Stimulated activated CD4-positive, alpha-beta T cell treated with anti-CD3 and anti-CD28 coated beads, Interleukin-12 subunit alpha, Interleukin-12 subunit beta, amount 100 ng/mL, for 48 hours (primary cell): ENCODE measurements at places on chromosomes 7 and 10.

DNA sequence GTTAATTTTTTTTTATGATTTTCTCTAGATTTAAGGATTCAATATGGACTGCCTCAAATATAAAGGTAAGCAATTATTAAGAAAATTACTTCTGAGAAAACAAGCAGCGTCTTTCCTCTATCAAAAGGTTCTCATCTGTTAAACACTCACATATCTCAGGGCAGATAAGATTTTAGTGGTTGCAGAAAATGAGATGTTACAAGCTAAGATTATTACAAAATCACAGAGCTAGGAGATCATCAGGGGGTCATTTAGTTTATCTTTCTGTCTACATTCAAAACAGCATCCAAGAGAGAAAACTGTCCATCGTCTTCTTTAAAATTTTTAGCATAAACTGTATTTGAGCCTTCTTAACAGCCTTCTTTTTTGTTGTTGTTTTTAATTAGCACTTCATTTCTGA lies 29.1 kb upstream of the RHOBTB1 start:
- no peak for DNase-seq

DNA sequence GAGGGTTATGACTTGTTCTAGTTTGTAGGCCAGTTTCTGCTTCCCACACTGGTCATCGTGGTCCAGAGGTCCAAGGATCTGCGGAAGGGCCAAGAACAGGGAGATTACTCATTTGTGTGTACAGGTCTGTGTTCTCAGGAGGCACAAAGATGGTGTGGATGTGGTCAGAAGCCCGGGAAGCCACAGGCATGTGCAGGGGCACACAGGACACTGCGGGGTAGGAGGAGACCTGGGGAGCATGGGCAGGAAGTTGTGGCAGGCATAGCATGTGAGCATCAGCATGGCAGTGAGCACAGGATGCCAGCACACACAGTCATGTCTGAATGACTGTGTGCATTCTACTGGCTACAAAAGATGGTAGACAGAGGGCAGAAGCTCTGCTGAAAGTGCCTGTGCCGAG lies 445.8 kb downstream of the PLXNA4 start:
- no peak for DNase-seq

DNA sequence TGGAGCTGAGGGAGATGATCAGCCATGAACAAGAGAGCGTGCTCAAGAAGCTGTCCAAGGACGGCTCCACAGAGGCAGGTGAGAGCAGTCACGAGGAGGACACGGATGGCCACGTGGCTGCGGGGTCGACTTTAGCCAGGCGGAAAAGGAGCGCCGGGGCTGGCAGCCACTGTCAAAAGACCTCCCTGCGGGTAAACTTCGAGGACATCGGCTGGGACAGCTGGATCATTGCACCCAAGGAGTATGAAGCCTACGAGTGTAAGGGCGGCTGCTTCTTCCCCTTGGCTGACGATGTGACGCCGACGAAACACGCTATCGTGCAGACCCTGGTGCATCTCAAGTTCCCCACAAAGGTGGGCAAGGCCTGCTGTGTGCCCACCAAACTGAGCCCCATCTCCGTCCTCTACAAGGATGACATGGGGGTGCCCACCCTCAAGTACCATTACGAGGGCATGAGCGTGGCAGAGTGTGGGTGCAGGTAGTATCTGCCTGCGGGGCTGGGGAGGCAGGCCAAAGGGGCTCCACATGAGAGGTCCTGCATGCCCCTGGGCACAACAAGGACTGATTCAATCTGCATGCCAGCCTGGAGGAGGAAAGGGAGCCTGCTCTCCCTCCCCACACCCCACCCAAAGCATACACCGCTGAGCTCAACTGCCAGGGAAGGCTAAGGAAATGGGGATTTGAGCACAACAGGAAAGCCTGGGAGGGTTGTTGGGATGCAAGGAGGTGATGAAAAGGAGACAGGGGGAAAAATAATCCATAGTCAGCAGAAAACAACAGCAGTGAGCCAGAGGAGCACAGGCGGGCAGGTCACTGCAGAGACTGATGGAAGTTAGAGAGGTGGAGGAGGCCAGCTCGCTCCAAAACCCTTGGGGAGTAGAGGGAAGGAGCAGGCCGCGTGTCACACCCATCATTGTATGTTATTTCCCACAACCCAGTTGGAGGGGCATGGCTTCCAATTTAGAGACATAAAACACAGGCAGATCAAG lies 3.3 kb downstream of the GDF2 start:
- no peak for DNase-seq

DNA sequence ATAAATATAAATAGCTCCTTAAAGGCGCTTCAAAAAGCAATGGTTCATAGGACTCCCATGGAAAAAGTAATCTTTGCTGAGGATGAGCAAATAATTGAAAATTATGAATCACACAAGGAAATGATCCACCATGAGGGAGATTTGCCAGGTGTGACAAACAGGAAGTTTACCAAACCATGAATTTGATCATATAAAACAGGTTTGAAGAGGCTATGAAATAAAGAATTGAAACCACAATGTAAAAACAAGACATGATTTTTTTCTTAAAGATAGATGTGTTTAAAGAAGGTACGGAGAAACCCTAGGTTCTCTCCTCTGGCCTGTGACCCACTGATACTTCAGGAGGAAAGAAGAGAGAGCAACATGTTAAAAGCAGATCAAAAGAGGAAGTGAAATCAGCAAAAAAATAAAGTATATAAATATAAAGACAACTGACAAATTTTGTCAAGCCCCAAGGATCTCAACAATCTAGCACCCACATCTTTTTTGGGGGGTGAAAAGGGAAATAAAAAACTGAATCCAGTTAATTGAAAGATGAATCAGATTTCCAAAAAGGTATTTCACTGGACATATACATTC lies 111.3 kb upstream of the ASAH2 start:
- DNase-seq, result no peak

GRCh38 chr10:44982114-44982460 lies 3.5 kb upstream of the DEPP1 start:
- DNase-seq, result no peak

- no peak for DNase-seq
These were observed 99.6 kb upstream of the GLCCI1 start for GRCh38 chr7:7869036-7869435.
